ENCODE measurements at places on chromosomes 3 and 15. TPM values are rescaled to one million over a fixed set of nuclear protein-coding genes. Genes with fewer than 3 reads are reported as not detected.

- no peak for DNase-seq
- no peak overlapping the region for H3K4me3 ChIP-seq
- no peak overlapping the region for H3K27ac ChIP-seq
- no peaks in the 10 kb centered on the region for H3K36me3 ChIP-seq
- H3K27me3 ChIP-seq: peaks cover 55% of the 10 kb centered on the region
Observed at GRCh38 chr3:51798411-51798963, 19.4 kb upstream of the IQCF6 start.

GRCh38 chr3:17055374-17056276 is 170.9 kb downstream of the PLCL2 start:
- H3K36me3 ChIP-seq: no peaks in the 10 kb centered on the region
- no peak overlapping the region for H3K4me3 ChIP-seq
- H3K27me3 ChIP-seq: no peaks in the 10 kb centered on the region
- peaks cover 24% of the 10 kb centered on the region for H3K4me1 ChIP-seq

DNA sequence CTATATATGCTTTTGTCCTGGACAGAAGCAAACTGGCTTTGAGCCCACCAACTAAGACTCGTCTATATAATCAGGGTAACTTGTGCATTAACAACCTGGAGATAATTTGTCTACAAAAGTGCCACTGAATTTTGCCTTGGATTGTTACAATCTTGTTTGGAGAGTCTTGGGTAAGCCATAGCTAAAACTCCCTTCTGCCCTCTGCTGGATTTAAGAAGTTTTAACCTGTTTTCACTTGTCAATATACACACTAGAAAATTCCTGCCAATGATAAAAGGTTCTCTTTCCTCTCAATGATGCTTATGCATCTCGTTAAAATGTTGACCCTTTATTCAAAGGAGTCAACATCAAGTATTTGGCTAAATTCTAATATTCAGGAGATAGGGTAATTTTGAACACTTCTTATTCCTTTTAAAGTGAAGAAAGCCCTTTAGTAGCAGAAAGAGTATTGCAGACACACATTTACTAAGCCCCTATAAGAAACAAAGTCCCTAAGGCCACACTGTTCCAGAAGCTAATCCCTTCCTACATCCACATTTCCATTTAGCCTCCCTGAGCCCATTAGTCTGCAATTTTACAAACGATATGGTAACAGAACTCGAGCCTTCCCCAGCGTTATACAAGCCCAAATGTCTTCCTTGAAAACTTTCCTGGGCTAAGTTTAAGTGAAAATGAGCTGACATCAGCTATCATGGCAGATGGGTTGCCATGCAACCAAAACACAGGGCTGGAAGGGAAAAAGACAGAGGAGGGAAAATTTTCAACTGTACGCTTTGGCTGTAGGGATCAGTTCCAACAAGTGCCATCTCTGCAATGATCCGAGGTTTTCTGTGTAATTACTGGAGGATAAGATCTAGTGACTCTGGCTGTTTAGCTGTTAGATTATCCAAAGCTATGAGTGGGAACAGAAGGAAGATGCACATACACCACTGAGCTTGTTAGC is 75.9 kb upstream of the FGF12 start:
- H3K27ac ChIP-seq: no peak overlapping the region
- no peak overlapping the region for H3K4me3 ChIP-seq
- H3K36me3 ChIP-seq: peaks cover 7% of the 10 kb centered on the region
- H3K27me3 ChIP-seq: no peaks in the 10 kb centered on the region
- no peak for DNase-seq
- H3K4me1 ChIP-seq: no peaks in the 10 kb centered on the region

GRCh38 chr15:49383266-49383665 is 39.8 kb upstream of the FGF7 start:
- no peak overlapping the region for H3K4me3 ChIP-seq
- H3K27me3 ChIP-seq: peaks cover 25% of the 10 kb centered on the region
- DNase-seq: no peak
- peaks cover 4% of the 10 kb centered on the region for H3K4me1 ChIP-seq

- H3K27ac ChIP-seq: no peak overlapping the region
- H3K36me3 ChIP-seq: no peaks in the 10 kb centered on the region
- H3K4me3 ChIP-seq: no peak overlapping the region
- H3K27me3 ChIP-seq: no peaks in the 10 kb centered on the region
- no peaks in the 10 kb centered on the region for H3K4me1 ChIP-seq
- no peak for DNase-seq
Observed at GRCh38 chr3:62142331-62143085, 230.8 kb downstream of the FEZF2 start.

GRCh38 chr15:74383695-74384565 is 16.5 kb upstream of the CYP11A1 start:
- peaks cover 3% of the 10 kb centered on the region for H3K4me1 ChIP-seq
- H3K4me3 ChIP-seq: no peak overlapping the region
- H3K27me3 ChIP-seq: no peaks in the 10 kb centered on the region
- H3K36me3 ChIP-seq: no peaks in the 10 kb centered on the region
- no peak for DNase-seq

- H3K4me1 ChIP-seq: peaks cover 15% of the 10 kb centered on the region
- peaks cover 32% of the 10 kb centered on the region for H3K27me3 ChIP-seq
- no peak overlapping the region for H3K27ac ChIP-seq
- H3K36me3 ChIP-seq: no peaks in the 10 kb centered on the region
Observed at GRCh38 chr15:68764090-68764489, 56.6 kb downstream of the ANP32A start.

GRCh38 chr15:57727031-57727430 is 20.5 kb downstream of the POLR2M start:
- H3K27ac ChIP-seq: peak overlapping the region; percentile 17
- peaks cover 5% of the 10 kb centered on the region for H3K36me3 ChIP-seq
- H3K27me3 ChIP-seq: no peaks in the 10 kb centered on the region
- no peak for DNase-seq
- no peak overlapping the region for H3K4me3 ChIP-seq

GRCh38 chr3:14156843-14157561 is 21.4 kb downstream of the XPC start:
- H3K36me3 ChIP-seq: peaks cover 63% of the 10 kb centered on the region
- H3K4me1 ChIP-seq: no peaks in the 10 kb centered on the region
- H3K4me3 ChIP-seq: no peak overlapping the region
- H3K27ac ChIP-seq: no peak overlapping the region
- DNase-seq: no peak
- H3K27me3 ChIP-seq: no peaks in the 10 kb centered on the region

DNA sequence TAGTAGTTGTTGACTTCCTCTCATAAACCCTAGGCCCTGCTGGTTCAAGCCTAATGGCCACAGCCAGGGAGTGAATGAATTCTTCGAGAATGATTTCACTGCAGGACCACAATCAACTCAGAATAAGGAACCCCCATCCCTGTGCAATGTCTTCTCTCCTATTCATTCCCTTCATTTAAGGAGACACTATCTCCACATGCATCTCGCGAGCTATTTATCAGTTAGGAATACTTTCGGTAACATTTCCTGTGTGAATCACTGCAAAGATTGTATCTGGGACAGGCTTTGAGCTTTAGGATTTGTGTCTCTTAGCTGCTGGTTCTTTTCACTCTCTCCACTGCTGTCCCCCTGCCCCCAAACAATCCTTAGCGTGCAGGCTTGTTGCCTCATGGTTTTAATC is 94.4 kb downstream of the MYLK start:
- no peak overlapping the region for H3K4me3 ChIP-seq
- DNase-seq: peak; percentile 23
- H3K27me3 ChIP-seq: no peaks in the 10 kb centered on the region
- no peaks in the 10 kb centered on the region for H3K36me3 ChIP-seq
- H3K4me1 ChIP-seq: peaks cover 32% of the 10 kb centered on the region

Gene RPP25
- total RNA-seq: 19.8 TPM

Gene TM4SF18
- 3.7 TPM for total RNA-seq

Gene UBAP1L
- total RNA-seq: 5.4 TPM

All from osteocyte (in vitro differentiated cells).